ENCODE measurements at places on chromosomes 13 and 19.

GRCh38 chr19:54923276-54923675, 17.3 kb downstream of the NCR1 start:
- no peak for DNase-seq

GRCh38 chr13:88586263-88586662, 915.1 kb downstream of the SLITRK5 start:
- no peak for DNase-seq

DNA sequence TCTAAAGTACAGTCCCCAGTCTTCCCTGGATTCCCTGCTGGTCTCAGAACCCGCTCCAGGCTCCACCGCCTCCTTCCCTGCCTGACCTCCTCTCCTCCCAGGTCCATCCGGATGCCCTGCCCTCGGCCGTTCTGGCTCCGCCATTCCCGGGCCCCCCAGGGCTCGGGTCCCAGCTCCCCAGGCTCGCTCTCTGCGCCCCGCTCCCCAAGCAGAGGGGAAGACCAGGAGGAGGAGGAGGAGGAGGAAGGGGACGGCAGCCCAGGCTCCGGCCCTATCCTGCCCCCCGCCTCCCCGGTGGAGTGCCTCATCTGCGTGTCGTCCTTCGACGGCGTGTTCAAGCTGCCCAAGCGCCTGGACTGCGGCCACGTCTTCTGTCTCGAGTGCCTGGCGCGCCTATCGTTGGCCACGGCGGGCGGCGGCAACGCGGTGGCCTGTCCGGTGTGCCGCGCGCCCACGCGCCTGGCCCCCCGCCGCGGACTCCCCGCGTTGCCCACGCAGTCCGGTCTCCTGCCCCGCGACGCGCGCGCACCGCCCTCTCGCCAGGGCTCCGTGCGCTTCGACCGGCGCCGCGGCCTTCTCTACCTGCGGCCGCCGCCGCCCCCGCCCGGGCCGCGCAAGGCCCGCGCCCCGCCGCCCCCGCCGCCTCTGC, 647 bp downstream of the RNF225 start:
- no peak for DNase-seq

- no peak for DNase-seq
Observed at GRCh38 chr13:108166078-108166477, 49.3 kb downstream of the LIG4 start.

DNA sequence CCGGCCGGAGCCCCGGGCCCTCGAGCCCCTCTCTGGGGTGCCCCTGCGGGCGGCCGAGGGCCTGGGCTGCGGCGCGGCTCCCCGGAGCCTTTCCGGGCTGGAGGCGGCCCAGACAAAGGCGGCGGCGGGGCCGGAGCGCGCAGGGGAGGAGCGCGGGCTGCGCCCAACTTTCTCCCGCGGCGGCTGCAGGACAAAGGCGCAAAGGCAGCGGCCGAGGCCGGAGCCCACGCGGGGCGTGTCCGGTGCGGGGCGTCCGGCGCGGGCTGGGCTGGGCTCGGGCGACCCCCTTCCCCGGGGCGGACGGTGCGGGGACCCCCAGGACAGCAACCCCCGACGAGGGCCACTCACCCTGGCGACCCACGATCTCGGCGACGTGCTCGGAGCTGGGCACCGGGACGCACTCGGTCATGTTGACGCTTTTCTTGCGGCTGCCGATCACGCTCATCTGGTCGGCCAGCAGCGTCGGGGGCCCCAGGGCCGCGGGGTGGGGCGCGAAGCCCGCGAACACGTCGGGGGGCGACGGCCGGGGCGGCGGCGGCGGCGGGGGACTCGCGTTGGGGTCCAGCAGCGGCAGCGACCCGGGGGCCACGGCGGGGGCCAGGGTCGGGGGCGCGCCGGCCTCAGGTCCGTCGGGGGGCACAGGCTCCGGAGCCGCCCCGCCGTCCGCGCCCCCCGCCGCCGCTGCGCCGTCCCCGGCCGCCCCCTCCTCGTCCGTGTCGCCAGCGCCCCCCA, 843 bp downstream of the MEX3D start:
- no peak for DNase-seq

- no peak for DNase-seq
Observed at GRCh38 chr13:46484561-46484960, 68.4 kb upstream of the LRCH1 start.

DNA sequence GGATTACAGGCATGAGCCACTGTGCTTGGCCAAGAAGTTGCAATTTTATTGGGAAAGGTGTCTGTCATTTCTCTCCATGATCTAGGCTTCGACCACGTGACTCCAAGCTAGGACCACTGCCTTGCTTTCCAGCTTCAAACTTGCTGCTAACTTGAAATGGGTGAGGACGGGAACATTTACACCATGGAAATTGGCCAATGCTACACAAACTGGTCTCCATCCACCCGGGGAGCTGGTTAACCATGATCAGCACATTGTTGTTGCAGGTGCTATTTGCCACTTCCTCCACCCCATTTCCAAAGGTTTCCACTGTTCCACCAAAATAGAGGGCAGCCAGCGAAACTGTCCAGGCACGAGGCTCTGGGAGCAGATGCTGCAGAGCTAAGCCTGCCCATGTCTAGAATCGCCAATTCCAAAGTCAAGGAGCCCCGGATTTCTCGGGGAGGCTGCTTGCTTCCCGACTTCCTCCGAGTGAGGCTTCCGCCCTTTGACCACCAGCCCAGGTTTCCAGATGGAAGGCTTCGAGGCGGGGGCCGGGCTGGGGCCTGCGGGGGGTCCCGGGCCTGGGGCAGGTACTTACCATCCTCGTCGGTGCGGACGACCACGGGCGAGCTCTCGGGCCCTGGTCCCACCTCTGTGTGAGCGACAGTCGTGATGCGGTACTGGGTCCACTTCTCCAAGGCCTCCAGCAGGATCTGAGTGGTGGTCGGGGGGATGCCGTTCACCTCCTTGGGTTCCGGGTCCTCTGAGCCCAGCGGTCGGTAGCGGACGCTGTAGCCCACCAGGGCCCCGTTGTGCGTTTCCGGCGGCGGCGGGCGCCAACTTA, 109.7 kb downstream of the PTPRS start:
- no peak for DNase-seq

- DNase-seq = no peak
Observed at GRCh38 chr19:9150650-9151049, 10.5 kb downstream of the ZNF317 start.

GRCh38 chr19:14837391-14837790, 2.4 kb upstream of the OR7A5 start:
- no peak for DNase-seq

DNA sequence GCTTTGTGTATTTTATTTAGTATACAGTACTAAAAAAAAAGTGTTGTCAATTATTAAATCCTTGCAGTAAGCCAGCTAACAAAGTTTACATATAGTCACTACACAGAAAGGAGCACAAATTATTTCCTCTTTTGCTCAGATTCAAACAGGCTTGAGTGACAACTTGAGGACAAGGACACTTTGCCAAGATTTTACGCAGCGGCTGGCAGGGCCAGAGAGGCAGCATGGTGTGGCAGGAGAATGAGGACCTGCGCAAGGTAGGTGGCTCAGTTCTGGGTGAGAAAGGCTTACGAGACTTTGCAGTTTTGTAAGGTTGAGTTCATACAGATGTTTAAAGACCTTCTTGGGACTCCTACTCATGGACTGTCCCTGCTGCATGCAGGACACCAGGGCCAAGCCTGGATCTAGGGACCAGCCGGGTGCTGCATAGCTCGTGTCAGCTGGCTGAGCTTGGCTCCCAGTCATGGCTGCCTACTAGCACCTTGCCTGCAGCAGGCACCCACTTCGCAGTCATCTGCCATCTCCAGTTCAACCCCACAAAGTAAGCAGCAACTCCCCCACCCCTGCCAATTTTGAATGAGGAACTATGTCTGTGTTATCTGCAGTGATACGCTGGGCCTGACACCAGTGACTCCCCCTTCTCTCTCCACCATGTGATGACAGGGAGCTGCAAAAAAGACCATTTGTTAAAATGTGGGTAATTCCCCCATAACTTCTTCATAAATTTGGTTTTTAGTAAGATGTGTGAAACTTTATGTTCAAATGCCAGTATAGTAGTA, 3.7 kb upstream of the TUBA3C start:
- no peak for DNase-seq

- no peak for DNase-seq
Observed at GRCh38 chr13:50839828-50840227, 3.7 kb downstream of the DLEU7 start.

- no peak for DNase-seq
Observed at GRCh38 chr13:44541601-44542000, 34.5 kb downstream of the TSC22D1 start.

DNA sequence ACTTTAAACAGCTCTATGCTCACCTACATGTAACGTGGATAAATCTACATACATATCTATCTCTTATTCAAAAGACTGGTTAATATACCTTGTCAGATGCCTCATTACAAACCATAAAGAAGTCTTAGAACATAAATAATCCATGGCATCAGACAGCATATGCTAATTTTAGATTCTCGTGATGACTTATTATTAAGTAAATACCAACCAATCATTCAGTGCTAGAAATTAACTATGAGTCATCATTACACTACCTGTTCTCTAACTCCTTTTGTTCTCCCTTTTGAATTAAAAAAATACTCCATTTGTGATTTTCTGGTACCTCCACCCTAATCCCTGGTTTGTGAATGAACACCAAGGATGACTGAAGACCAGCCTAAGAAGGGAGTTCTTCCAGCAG, 754.3 kb upstream of the ARGLU1 start:
- no peak for DNase-seq

DNA sequence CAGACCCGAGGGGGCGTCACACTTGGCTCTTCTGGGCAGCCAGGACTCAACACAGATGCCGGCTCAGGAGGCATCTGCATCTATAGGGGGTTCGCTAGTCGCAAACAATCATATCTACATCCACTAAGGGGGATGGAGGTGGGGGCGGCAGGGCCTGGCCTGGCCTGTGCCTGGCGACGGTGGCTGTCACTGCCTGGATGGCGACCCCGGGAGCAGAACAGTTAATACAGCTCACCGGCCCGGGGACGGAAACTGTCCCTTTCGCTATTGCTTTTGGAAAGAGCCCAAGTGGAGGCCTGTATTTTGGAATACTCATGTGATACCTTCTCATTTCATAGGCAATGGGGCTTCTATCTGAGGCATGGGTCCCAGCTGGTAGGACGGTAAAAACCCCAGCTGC, 17.7 kb downstream of the SGTA start:
- DNase-seq = no peak

- DNase-seq = no peak
Observed at GRCh38 chr19:18397242-18398202, at the start of gene LRRC25. LRRC25 (minus strand) TSS chr19:18397622; CDS start chr19:18396963, 659 bp downstream.

GRCh38 chr13:60230593-60230992, 66.9 kb upstream of the DIAPH3 start:
- DNase-seq = no peak

- no peak for DNase-seq
Observed at GRCh38 chr19:17686592-17687024, 1.5 kb downstream of the UNC13A start.

- DNase-seq = no peak
Observed at GRCh38 chr13:40495621-40496001, 170.8 kb downstream of the FOXO1 start.

GRCh38 chr13:75704927-75705288, 68.8 kb downstream of the LMO7 start:
- DNase-seq = no peak

- no peak for DNase-seq
Observed at GRCh38 chr19:20660473-20661140, 764 bp downstream of the ZNF626 start.

DNA sequence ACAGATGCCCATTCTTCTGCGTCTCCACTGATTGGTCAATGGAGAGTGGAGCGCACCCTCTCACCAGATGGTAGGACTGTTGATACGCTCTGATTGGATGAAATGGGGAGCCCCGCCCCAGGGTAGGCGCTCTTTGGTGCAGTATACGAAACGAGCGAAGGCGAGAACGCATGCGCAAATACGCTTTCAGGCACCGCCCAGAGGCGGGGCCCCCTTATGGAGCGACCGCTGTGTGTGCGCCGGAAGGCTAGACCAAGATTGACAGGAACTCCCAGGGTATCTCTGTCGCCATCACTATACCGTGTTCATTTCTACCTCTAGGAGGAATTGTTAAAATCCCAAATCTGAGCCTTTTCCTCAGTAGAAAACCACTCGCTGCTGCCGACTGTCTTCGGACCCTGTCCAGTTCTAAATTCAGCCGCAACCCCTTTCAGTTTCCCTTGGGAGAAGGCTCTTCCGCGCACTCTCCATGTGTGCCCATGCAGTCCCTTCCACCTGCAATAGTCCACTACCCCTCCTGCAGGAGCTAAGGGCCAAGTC, 720 bp upstream of the HNRNPL start:
- peak; percentile 14 for DNase-seq

- no peak for DNase-seq
Observed at GRCh38 chr19:24073807-24074206, 13.2 kb upstream of the ZNF254 start.

GRCh38 chr19:46650445-46650844, 10.5 kb downstream of the DACT3 start:
- DNase-seq = no peak

DNA sequence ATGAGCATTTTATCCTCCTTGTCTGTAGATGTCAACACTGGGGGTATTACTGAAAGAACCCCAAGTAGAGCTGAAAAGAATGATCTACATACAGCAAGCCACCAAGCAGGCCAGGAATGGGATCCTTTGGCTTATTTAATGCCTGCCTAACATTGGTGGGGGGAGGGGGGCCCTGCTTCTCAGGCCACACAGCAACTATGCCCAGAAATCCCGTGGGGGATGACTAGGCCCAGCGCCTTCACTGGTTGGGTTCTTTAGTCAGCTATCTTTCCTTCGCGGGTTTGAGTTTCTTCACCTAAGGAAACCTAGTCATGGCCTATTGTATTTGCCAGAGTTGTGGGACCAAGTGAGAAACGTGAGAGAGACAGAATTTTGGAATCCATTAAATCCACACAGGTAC, 80.5 kb downstream of the CCNA1 start:
- no peak for DNase-seq

DNA sequence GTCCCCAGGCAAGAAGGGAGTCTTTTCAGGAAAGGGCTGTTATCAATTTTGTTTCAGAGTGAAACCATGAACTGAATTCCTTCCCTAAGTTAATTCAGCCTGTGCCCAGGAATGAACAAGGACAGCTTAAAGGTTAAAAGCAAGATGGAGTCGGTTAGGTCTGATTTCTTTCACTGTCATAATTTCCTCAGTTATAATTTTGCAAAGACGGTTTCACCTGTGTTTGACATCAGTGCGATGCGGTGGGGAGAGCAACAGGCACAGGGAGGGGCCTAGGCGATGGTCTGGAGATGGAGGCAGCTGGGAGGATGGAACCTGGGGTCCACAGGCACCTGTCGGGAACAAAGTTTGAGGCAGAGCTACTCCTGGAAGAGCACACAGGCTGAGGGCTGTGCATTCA, 5.9 kb upstream of the ZNF552 start:
- no peak for DNase-seq

DNA sequence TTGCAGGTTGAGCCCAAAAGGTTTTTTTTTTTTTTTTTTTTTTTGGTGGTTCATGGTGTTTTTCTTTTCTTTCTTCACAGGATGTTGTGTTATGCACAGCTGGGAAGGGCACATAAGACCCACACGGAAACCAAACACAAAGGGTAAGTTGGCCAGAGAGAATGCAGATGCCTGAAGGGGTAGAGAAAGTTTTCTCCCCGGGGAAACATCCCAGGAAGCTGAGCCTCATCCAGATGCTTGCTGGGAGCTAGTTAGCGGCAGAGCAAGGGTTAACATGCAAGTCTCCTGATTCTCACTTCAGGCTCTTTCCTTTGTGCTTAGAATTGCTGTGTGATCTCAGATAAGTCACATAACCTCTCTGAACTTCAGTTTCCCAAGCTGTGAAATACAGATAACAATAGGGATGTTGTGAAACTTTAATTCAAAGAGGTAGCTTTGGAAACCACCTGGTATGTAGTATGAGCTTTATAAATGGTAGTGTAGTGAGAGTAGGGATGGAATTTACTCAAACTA, 3.1 kb downstream of the ADGRE1 start:
- no peak for DNase-seq

Data from activated T-helper 1 cell treated with anti-CD3 and anti-CD28 coated beads, Interleukin-2, amount 50 U/mL, for 16 hours (primary cell).